Kidney glomerular epithelial cell (primary cell): ENCODE measurements at places on chromosomes 7 and 10.

DNA sequence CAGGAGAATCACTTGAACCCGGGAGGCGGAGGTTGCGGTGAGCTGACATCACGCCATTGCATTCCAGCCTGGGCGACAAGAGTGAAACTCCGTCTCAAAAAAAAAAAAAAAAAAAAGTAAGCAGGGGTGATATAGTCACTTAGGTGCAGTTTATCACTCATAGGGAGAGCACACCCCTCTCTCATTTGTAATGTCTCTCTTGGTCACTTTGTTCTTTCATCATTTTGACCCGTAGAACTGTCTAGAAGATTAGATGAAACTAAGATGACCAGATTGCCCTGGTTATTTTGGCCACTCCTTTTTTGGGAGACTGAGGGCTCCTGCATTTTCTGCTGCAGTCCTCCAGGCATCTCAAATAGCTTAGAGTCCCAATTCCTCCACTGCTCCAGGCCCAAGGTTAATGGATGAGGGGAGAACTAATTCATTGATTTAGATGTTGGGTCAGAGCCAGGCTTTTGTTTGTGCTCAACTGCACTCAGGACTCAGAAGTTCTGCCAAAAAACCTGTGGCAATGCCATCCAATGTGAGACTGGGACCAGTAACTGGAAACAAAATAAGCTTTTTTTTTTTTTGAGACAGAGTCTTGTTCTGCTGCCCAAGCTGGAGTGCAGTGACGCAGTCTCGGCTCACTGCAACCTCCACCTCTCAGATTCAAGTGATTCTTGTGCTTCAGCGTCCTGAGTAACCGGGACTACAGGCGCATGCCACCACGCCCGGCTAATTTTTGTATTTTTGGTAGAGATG, 50.0 kb upstream of the CAMK1D start:
- DNase-seq, result no peak

DNA sequence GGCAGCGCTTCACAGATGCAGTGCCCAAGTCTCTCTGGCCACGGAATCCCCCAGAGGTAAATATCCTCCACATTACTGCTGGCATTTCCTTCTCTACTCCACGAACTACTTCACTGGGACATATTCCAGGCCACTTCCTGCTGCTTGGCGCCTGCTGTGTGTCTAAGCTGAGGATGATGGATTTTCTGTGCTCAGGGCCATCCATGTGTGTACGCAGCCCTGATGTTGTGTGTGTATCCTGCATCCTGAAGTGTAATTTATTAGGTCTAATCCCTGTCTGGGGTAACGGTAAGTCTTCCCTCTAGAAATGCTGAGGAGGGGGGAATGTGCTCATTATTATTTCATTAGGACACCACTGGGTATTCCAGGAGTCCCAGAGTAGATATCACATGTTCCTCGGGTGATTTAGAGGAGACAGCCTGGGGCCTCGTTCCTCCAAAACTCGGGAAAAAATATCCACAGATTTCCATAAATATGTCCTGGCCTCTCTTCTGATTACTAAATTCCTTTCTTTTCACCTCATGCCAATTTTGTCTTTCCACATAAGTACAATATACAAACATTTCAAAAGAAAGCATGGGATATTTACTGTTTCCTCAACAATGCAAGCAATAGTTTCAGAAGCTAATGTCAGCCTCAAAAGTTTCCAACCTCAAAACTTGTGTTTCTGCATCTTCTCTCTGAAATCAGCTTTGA, 25.5 kb upstream of the HABP2 start:
- DNase-seq, result no peak

- no peak for DNase-seq
Measured at GRCh38 chr10:86306628-86307278, 59.8 kb downstream of the GRID1 start.

GRCh38 chr10:23386052-23386451, 41.5 kb upstream of the C10orf67 start:
- no peak for DNase-seq

DNA sequence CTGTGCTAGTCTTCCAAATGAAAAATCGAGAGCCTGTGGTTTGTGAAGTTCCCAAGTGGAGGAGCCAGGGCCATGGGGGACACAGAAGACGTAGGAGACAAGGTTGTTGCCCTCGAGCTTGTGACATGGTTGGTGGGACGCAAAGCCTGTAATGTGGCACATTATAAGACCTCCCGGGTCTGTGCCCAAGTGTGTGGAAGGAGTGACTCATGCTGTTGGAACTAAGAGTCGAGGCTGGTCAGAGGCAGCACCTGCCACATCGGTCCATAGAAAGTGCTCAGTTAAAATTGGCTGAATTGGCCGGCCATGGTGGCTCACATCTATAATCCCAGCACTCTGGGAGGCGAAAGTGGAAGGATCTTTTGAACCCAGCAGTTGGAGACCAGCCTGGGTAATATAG, 27.0 kb upstream of the PODXL start:
- no peak for DNase-seq

DNA sequence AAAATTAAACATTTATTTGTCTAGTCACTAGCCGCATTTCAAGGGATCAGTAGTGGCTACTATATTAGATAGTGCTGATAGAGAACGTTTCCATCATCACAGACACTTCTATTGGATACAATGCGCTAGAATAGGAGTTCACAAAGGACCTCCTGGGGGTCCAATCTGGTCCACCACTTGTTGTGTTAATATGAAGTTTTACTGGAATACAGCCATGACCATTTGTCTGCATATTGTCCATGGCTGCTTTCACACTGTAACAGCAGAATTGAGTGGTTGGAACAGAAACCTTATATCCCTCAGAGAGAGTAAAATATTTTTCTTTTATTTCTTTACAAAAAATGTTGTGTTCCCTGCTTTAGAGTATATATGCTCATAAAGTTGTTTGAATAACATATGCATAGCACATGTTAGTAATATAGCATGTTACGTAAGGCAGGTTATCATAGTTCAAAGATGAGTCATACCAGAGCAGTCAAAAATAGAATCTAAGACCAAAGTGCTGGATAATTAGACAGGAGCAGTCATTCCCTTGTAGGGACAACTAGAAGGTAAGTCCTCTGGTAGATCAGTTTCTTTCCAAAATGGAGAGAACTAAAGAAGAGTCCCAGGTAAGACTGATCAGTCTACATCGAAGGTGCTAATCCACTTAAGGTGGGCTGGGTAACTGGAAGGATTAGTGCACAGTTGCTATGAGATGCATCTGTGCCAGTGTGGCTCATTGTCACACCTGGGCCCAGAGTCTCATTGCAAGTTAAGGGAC, 14.9 kb downstream of the BZW2 start:
- DNase-seq, result no peak
